ENCODE measurements at places on chromosomes 12 and 14.

DNA sequence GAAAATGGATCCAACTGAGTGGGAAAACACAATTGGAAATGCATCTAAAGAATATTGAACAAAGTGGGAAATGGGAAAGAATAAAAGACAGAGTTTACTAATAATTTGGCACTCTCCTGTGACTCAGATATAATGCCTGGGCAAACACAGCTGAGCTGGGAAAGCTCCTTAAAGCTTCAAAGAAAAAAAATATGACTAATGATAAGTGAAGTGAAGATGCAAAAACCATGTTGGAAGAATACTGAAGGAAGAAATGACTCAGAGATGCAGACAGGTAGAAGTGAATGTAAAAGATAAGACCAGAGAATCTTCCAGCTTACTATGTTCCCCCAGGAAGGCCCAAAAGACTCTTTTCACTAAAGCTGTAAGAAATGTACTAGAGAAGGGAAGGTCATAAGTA lies 62.4 kb upstream of the FOXG1 start:
- no peak for DNase-seq

GRCh38 chr14:23577710-23578392 lies 739 bp downstream of the JPH4 start:
- no peak for DNase-seq

DNA sequence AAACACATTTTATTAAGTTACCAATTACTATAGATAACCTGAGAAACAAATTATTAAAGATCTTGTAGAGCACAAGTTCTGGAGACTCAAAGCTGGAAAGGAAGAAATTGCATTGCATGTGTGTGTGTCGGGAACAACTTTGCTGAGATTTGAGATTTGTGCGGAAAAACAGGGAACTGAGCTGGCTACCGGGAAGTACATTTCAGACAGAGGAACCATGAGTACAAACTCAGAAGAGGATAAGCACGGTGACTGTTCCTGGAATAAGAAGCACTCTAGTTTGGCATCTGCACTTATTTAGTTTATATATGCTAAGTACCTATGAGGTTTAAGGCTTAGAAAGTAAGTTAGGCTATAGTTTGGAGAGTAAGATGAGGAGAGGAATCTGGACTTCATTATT lies 97.8 kb downstream of the DACT1 start:
- DNase-seq = no peak

DNA sequence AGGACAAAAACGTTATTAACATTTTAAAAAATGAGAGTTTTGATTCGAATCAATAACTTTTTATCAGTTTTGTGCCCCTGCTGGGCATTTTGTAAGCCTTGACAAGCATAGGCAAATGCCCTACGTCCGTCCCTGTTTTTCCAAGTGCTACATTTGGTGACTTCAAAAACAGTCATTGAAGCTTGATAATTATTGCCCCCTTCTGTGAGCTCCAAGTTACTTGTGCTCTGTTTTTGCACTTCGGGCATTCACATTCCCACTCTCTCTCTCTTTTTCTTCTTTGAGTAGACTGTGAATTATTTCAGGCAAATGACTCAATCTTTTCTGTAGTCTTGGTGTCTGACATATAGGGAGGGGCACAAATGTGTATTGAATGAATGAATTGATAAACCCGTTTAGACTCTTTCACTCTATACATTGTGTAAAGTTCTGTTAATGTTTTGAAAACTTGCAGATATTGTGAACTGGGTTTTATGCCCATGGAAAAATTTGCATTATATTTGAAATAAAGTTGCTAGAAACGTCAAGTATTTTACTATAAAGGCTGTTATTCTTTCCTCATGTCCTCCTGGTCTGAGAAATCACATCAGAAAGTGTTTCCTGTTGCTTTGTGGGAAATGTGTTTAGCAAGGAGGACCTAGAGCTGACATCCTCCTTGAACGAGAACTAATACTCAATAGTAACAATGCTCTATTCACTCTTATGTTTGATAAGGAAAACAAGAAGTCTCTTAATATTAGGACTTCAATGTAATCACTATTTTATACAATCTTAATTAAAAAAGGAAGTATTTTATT lies 1.4 kb downstream of the APAF1 start:
- DNase-seq = no peak

GRCh38 chr12:87612996-87613395 lies 416.2 kb downstream of the C12orf50 start:
- no peak for DNase-seq

DNA sequence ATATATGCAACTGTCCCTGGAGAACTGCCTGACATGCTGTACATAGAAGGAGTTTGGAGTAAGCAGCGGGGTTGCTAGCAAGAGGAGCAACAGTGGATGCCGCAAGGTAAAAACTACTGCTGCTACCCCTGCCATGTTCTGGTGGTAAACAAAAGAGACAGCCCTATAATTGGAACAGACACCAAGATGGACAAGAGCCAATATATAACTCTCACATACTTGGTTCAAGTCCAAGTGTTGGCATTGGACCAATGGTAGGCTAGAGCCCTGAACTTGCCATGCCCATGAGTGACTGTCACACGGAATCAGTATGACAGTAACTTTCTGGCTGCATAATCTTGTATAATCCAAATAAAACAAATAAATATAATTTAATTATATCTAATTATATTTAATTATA lies 13.7 kb downstream of the ATXN7L3B start:
- no peak for DNase-seq

GRCh38 chr12:12032260-12032791 lies 38.4 kb upstream of the BCL2L14 start:
- no peak for DNase-seq

- no peak for DNase-seq
These were observed 59.7 kb upstream of the FAM222A start for GRCh38 chr12:109653890-109654289.

GRCh38 chr14:39694341-39694740 lies 262.1 kb upstream of the FBXO33 start:
- no peak for DNase-seq

- no peak for DNase-seq
These were observed 8.6 kb downstream of the TCP11L2 start for GRCh38 chr12:106311139-106311538.

DNA sequence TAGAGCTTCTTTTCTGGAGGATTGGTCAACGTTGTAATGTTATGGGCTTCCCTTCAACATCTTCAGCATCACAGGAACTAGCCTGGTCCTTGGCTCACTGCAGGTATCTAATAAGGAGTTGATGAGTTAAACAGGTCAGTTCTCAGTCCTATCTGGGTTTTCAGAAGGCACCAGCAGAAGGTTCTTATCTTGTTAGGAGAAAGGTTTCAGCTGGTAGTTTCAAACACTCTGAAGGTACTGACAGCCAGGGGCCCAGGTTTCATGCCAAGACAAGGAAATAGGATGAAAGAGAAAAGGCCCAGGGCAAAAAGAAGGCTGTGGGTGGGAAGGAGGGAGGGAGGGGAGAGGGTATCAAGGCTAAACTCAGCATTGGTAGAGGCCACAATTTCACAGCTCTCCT lies 21.4 kb downstream of the TMEM229B start:
- DNase-seq = no peak

- no peak for DNase-seq
These were observed 206.6 kb downstream of the MON2 start for GRCh38 chr12:62673028-62673815.

DNA sequence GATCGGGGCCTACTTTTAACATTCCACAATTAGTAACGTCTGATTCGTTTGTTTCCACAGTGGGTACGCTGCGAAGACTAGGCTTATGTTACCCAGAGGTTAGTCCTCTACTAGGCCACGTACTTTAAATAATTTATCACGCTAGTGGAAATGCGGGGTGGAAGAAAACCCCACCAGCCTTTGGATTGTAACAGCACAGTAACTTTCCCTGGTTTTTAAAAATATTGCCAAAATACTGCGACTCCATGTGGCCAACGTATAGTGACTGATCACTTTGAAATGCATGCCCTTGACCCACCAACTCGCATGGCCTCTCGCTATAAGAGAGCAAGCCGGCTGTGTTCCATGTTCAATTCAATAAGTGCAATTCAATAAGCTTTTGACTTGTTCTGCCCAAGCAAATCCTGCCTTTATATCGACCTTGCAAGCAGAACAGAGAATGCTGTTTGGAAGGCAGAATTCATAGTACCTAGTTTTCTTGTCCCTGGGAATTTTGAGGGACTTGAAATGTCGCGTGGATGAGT lies 882 bp upstream of the GTF2A1 start:
- no peak for DNase-seq

DNA sequence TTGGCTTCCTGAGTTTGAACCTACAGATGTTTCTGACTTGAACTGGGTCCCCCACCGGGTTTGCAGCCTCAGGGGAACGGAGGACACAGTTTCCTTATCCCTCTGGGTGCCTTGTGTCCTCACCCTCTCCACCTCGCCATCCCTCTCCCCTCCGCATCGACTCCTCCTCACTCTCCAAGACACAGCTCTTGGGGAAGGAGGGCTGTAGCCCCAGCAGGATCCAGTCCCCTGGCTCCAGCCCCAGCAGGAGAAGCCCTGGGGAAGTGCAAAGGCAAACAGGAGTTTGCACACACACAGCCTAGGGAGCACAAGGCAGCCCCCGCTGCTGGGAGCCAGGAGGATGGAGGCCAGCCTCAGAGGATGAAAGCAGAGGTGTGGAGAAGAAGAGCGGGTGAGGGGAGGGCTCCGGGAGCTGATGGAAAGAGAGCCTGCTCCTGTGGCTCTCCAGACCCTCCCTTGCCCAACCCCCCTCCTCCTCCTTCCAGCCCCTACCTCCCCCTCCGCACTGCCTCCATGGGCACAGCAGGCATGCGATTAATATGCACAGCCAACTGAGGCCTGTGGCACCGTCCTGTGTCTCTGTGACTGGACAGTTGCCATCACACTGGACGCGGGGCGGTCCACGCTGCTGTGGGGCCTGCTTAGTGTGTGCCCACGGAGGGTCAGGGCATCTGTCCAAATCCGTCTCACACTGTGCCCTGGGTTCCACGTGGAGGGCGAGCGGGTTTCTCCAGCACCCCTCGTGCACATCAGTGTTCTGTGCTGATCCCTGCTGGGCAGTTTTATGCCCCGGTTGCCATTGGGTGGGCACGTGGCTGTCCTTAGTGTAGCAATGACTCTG lies 193.7 kb upstream of the DIO3 start:
- no peak for DNase-seq

DNA sequence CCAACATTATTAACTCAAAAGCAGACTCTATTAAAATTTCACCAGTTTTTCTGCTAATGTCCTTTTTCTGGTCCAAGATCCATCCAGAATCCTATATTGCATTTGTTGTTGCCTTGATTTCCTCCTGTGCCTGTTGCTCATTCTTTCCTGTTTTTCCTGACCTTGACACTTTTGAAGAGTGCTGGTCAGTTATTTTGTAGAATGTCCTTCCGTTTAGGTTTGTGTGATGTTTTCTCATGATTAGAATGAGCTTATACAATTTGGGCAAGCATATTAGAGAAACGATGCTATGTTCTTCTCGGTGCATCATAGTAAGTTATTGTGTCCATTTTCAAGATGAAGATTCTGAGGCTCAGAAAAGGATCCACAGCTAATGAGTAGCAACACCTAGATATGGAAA lies 33.9 kb downstream of the PHLDA1 start:
- DNase-seq = no peak

DNA sequence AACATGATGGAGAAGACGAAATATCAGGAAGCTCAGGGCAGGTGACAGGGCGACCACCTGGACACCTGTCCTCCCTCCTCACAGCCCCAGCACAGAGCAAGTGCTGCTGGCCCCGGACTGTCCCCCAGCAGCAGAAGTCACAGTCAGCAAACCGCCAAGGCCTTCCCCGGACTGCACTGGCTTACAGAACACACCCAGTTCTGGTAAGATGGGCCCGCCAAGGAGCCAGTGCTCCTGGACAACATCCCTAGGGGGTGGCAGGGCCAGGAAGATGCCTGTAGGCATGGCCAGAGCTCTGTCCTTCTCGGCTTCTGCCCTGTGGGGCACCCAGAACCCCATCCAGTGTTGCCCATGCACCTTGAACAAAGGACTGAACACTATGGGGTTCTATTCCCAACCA lies 77.9 kb downstream of the BCL11B start:
- no peak for DNase-seq

DNA sequence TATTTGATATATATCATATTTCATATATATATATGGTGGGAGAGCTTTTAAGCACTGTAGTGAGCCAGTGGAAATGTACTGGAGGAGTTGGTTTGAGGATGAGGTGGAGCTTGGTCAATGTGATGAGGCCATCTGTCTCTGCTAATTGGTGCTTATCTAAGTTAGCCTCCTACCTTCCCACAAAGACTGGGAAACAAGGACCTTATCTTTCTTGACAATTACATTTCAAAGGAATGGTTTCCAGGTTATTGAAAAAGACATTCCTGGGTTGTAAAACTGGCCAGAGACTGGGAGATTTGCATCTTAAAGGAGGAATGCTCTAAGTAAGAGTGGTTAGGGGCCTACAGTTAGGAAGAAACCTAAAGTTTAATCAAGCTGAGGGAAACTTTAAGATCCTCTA lies 212.8 kb upstream of the SYT1 start:
- no peak for DNase-seq

- no peak for DNase-seq
These were observed 9.7 kb downstream of the GLRX5 start for GRCh38 chr14:95544588-95544987.

GRCh38 chr12:18706798-18707197 lies 31.0 kb downstream of the PLCZ1 start:
- no peak for DNase-seq

DNA sequence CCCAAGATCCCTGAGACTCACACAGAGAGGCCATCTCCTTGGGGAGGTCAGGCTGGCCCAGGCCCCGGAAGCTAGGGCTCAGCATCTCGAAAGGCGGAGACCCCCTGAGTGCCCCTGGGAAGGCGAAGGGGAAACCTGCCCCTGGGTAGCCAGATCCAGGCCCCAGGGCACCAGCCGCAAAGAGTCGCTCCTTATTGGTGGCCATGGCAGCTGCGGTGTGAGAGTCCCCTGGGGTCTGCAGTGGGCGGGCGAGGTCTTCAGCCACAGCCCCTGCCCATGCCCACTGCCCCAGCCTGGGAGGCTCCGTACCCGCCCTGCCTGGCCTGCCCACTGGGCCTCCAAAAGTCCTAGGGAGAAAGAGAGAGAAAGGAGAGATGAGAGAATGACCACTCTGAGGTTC lies 4.7 kb downstream of the RARG start:
- no peak for DNase-seq

GRCh38 chr12:108704527-108704926 lies 26.8 kb downstream of the CORO1C start:
- DNase-seq = no peak

DNA sequence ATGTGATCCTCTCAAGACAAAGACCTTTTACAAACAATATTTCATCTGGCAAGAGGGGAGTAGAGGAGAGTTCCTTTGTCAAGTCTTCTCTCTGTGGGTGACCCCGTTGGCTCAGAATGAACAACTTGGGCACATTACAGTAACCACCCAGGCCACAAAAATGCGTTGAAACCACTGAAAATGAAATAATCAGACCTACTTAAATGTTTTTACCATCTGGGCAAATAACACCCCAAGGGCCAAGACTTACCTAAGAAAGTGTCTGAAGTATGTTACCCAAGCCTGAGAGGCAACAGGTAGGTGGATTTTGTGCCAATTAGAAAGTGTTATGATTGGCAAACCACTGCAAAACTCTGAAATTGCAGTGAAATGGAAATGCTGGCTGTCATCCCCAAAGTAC lies 1.3 kb downstream of the TC2N start:
- no peak for DNase-seq

Measured in stimulated activated CD8-positive, alpha-beta memory T cell treated with anti-CD3 and anti-CD28 coated beads, Interleukin-4, amount 100 ng/mL, for 4 hours (primary cell).